ENCODE measurements at places on chromosomes 6 and 20. TPM values are rescaled to one million over a fixed set of nuclear protein-coding genes. Genes with fewer than 3 reads are reported as not detected.

- no peak for DNase-seq
Observed at GRCh38 chr20:49237531-49237930, 18.3 kb downstream of the DDX27 start.

DNA sequence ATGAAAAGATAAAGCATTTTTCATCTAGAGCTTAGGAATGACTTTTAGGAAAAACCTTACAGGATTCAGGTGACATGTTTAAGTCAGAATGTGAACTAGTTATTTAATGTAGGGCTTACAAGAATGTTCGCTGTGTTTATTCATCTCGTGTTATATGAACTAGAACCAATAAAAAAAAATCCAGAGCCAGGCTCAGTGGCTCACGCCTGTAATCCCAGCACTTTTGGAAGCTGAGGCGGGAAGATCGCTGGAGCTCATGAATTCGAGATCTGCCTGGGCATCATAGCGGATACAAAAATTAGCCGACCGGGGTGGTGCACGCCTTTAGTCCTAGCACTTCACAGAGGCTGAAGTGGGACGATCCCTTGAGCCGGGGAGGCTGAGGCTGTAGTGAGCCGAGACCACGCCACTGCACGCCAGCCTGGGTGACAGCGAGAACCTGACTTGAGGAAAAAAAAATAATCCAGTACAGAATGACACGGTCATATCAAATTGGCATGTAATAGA lies 46.3 kb downstream of the OR2B2 start:
- DNase-seq: peak; percentile 66

PET117 gene
- total RNA-seq: 24.0 TPM

HCK gene
- not detected for total RNA-seq

DNA sequence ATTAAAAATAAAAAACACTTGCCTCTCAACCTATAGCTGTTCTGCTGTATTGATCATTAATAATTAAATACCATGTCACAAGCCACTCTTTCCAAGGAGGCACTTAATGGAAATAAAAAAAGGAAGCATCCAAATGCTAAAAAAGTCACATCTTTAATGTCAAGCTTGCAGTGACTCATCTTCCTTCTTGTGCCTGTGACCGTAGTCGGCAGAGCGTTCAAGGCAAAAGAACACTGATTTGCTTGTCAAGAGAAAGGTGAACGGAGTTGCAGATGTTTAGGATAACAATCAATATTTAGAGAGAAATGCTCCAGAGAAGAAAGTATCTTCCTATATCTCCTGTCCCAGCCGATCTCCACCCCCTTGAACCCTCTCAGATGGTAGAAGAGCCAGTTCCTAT lies 341.0 kb upstream of the OPRM1 start:
- DNase-seq: no peak

KHDC1L gene
- not detected for total RNA-seq

HMGCLL1 gene
- not detected for total RNA-seq

DNA sequence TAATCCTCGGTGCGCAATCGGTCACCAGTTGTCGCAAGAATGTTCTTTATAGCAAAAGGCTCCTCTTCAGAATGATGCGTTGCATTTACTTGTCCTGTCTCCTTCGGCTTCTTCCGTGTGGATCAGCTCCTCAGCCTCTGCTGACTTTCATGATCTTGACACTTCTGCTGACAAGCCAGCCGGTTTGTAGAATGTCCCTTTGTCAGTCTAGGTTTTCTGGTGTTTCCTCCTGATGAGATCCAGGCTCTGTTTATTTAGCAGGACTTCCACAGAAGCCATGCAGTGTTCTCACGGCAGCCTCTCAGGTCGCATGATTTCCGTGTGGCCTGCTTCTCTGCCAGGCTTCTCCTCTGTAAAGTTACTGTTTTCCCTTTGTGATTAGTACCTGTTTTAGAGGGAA lies 66.9 kb downstream of the STX11 start:
- DNase-seq: no peak

GRCh38 chr6:152050451-152051195 lies 243.1 kb downstream of the ESR1 start:
- no peak for DNase-seq

CDKN1A gene
- 669 TPM for total RNA-seq

RIPOR3 gene
- total RNA-seq: 0.13 TPM

DNA sequence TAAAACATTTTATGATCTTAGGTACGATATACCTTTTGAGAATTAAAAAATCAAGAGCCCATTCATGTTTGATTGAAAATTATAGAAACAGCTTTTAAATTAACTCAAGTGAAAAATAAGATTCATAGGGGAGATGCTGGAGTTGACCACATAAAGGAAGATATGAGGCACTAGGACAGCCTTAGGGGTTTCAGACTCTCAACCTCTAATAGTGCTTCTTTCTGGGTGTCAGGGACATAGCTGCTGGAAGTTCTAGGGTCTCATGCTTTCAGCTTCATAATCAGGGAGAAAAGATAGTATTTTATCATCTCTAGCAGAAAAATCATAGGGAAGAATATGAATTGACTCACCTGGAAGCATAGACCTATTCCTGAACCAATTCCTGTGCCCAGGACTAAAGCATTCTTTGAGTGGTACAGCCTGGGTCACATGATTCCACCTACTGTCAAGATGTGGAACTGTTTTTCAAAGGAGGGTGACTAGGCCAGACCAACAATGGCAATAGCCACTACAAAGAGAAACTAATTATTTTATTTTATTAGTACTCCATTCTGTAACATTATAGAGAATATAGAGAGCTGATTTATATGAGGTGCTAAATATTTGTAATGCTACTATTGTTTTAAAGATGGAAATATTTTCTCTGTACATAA lies 27.8 kb upstream of the CENPW start:
- DNase-seq: peak; percentile 33

C6orf163 gene
- total RNA-seq: 0.46 TPM

RIPOR2 gene
- total RNA-seq: 1.7 TPM

- no peak for DNase-seq
Observed at GRCh38 chr20:54251096-54251495, 43.2 kb downstream of the PFDN4 start.

GRCh38 chr6:137095651-137096238 lies 51.0 kb upstream of the IL20RA start:
- DNase-seq: peak; percentile 31

PRDM13 gene
- under 0.01 TPM for total RNA-seq

All from LHCN-M2 (cell line).